ENCODE measurements at places on chromosomes 11 and 22.

DNA sequence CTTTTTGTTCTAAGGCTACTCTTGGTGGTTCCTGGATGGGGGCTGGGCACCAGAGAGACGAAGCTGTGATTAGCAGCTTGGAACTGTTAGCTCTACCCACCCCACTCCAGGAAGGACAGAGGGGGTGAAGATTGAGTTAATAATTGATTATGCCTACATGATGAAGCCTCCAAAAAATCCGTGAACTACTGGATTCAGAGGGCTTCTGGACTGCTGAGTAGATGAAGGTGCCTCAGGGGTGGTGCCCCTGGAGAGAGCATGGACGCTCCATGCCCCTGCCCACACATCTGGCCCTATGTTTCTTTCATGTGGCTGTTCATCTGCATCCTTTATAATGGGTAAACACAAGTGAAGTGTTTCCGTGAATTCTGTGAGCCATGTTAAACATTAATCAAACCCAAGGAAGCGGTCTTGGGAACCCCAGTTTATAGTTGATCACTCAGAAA, 47.3 kb upstream of the CYP2D6 start:
- DNase-seq: no peak

GRCh38 chr11:47726878-47727514, 11.8 kb upstream of the AGBL2 start:
- DNase-seq: no peak

- no peak for DNase-seq
Measured at GRCh38 chr11:113475160-113475761, at the start of gene DRD2. TSS of gene DRD2 (minus strand) at chr11:113475398. CDS start at chr11:113424651, 50,747 bp downstream.

DNA sequence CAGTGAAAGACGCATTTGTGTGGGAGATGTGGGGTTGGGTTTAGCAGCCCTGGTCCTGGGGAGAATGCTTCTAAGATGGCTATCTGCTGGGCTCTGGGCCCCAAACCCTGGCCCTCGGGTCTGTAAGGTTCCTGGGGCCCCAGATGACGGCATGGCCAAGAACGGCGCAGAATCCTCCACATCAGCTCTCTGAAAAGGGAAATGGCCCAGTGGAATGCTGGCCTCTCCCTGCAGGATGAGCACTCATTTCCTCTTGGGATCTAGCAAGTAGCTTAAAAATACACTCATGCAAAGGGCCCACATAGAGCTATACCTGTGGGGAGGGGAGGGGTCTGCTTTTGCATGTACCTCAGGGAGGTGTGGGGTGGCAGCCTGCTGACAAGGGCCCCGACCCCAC, 37.5 kb upstream of the LINC01488 start:
- DNase-seq: no peak

DNA sequence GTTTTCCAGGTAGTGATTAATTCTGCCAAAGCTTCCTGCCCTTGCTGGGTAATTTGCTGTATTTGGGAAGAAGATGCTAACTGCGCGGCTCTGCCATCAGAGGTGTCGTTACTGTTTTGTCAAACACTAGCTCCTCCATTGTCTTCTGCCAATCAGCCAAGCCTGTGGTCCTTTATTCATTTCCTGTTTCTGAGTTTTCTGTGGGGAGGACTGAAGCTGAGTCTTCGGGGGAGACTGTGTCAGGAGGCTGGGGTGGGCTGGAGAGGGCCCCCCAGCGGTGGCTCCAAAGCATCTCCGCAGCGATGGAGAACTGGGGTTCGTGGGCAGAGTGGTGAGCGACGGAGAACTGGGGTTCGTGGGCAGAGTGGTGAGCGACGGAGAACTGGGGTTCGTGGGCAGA, 322.9 kb upstream of the B3GAT1 start:
- DNase-seq: no peak

DNA sequence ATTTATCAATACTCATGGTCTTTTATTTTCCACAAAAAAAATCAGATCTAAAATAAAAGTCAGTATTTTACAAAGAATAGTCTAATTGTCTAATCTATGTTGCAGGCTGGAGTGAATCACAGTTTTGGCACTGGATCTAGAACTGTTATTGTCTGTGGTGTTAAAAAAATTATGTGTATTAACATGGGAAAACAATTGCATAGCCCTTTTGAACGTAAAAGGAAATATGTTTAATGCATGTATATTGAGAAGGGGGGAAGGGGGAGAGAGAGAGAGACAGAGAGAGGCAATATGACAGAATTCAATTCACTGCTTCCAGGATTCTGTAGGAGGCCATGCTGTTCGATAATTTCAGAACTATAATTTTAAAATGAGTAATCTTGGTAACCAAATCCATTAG, 324.9 kb upstream of the CCDC90B start:
- no peak for DNase-seq

- DNase-seq: no peak
Measured at GRCh38 chr22:40626851-40627250, 9.7 kb downstream of the MRTFA start.

All from stimulated activated CD4-positive, alpha-beta T cell treated with anti-CD3 and anti-CD28 coated beads, TNF-alpha, amount 100 ng/mL, for 1 hour (primary cell).